ENCODE measurements at places on chromosomes 11 and 22.
A peak's percentile ranks its signal among the peaks of the same experiment; 100 is the strongest.

DNA sequence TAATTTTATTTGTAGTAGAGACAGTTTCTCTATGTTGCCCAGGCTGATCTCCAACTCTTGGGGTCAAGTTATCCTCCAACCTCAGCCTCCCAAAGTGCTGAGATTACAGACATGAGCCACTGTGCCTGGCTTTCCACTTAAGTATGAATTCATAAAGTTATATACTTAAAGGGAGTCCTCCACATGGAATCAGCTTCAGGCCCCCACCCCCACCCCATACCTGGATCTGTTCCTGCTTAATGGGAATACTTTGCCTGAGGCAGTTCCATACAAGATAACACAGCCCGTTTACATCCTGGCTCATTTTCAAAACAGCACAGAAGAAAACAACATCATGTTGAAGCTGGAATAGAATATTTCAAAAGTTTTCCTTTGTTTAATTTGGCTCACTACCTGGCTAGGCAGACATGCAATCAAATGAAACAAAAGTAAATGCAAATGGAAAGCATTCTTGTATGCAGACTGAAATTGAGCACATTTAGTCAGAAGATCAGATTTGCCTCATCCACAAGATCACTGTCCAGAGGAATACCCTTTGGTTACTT lies 82.4 kb downstream of the FAT3 start:
- DNase-seq, result no peak

DNA sequence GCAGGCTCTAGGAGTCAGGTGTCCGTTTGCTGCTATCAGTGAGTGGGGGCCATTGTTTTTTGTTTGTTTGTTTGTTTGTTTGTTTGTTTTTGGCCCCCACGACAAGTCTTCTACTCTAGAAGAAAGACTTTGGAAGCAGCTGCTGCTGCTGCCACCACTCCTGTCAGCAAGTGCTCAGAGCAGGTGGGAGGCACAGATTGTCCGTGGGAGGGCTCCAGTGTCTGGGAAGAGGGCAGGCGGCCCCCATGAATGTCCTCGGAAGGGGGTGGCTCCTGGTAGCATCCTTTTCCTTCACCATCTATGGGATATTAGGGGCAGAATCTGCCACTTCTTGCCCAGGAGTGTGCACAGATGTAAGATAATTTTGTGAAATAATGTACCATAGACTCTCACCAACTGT lies 37.8 kb upstream of the YWHAH start:
- DNase-seq, result no peak

DNA sequence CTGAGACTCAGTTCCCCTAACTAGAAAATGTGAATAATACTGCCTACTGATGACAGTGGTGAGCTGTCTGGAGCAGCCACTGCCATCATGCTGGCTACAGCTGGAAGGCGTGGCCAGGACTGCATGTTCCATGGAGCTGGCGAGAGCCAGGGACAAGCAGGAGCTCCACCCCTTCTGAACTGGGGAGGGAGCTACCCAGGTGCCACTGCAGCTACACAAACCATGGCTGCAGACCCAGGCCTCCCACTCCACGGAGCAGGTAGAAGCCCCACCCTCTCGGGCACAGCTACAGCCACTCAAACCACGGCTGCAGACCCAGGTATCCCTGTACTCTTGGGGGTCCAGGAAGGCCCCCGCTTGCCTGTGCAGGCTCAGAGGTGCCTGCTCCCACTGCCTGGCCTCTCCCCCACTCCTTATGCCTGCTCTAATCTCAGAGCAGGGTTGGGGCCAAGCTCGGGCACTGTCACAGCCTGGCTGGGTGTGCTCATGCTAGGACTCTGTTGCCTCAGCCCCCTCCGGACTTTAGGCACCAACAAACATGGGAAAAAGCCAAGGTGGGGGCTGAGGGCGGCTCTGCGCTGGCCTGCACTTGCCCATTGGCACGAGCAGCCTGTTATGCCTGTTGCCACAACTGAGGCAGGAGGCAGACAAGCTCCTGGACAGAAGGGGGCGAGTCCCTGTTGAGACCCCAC lies 51.7 kb downstream of the RAB30 start:
- no peak for DNase-seq

- no peak for DNase-seq
These were observed 836.0 kb downstream of the JRKL start for GRCh38 chr11:97225794-97226193.

- peak; percentile 80 for DNase-seq
These were observed 10.3 kb upstream of the MB start for GRCh38 chr22:35627267-35628041.

GRCh38 chr11:4636962-4637661 lies at the start of gene OR51D1:
Gene OR51D1, plus strand, starts transcription at chr11:4637477. Its CDS starts 2,314 bp downstream, at chr11:4639791.
- DNase-seq, result peak; percentile 88

GRCh38 chr22:16601437-16602223 lies 9.0 kb upstream of the CCT8L2 start:
- no peak for DNase-seq

DNA sequence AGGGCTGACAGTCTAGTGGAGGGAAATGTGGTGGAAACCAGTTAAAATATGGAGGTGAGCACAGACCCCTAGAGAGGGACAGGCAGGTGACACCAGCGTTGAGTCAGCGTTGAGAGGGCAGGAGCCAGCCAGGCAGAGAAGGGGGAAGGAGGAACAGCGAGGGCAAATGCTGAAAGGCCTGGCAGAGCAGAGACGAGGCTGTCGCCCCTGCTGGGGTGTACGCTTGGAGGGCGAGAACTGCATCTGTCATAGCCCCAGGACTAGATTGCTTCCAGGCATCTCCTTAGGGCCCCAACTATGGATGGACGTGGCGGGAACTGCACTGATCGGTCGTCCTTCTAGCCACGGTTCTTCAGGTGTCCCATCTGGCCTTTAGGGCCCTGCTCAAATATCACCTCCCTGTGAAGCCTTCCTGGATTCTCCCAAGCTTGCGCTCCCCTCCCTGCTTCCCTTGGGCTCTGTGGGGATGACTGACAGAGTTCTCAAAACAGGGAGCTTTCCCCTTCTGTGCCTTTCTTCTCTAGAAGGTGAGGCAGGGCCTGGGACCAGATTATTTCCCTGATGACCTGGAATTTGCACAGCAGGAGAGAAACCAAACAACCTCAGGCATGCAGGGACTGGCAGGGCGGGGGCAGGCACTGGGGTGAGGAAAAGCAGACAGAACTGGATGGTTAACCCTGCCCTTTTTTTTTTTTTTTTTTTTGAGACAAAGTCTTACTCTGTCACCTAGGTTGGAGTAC lies 11.1 kb downstream of the SYNGR1 start:
- no peak for DNase-seq

GRCh38 chr11:102950622-102951081 lies 4.9 kb downstream of the MMP13 start:
- DNase-seq, result no peak

DNA sequence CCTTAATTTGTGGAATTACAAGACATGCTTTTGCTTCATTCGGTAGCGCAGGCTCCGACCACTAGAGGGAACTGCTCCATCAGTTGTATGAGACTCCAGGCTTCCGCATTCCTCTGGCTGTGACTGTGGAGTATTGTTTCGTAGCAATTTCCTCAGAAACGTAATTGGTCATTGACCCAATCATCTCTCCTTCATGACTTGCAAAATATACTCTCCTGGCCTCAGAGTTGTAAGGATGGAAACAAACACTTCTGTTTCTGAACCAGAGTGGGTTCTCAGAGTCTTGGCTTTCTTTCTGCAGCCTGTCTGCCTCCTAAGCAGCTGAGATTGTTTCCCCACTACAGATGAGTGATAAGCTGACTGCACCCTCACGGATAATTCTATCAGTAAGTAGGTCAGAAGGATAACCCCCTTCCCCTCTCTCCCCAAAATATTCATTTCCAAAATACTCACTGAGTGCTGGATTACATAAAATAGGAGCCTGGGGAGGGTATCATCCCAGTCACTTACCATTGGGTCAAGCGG lies 146.8 kb upstream of the ZC3H12C start:
- peak; percentile 77 for DNase-seq

DNA sequence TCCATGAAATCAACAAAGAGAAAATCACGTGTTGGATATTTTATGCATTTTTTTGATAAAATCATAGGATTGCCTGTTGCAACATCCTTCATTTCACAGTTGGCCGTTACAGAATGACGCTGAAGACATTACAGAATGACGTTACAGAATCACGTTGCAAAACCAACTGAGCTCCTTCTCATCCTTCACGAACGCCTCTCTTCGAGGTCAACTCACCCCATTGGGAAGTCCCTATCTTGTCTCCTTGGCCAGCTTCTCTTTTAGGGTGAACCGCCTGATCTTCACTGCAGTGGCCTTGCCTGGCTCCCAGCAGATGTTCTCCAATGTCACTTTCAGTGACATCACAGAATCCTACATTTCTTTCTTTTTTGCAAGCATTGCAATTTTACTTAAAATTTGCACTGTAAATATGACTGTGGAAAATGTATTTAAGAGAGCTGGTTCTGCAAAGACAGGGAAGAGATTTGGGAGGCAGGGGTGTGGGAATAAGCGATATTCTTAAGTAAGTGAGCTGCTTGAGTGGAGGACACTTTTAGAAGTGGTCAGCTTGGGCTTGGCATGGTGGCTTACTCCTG lies 5.1 kb downstream of the KRTAP5-7 start:
- no peak for DNase-seq

GRCh38 chr11:66346476-66347424 lies 679 bp downstream of the B4GAT1 start:
- no peak for DNase-seq

DNA sequence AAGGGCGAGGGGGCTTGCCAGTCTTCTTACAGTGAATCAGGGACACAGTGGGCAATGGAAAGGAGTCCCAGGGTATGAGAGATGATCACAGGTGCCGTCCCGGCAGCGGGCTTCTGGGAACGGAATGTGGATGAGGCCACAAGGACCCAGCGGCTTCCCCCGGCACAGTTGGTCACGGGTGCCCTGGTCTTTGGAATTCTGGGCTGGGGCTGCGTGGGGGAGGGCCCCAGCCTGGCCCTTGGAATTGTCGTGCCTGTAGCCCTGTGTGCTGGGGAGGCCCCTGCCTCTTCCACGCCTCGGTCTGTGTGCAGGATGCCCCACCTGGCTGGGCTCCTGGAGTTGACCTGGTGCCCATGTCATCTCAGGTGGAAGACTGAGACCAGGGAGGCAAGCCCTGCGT lies 76.6 kb downstream of the FBLN1 start:
- no peak for DNase-seq

GRCh38 chr11:120771551-120772060 lies 252.3 kb upstream of the TBCEL start:
- DNase-seq, result no peak

DNA sequence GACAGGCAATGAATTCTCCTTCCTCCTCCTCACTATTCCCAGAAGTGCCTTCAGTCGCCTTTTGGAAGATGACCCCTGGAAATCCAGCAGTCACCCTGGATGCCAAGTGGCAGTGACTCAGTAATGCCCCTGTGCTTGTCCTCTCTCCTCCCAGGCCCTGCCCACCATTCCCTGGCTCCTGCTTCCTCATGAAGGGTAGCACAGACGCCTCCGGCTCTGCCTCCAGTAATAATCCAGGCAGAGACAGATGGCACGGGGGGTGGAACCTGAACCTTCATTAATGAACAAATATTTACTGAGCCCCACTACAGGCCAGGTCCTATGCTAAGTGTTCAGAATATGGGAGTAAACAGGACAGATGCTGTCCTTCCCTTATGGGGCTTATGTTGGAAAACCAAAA lies 23.2 kb downstream of the SYT13 start:
- no peak for DNase-seq

GRCh38 chr22:45632791-45633515 lies 38.7 kb upstream of the ATXN10 start:
- DNase-seq, result no peak

- peak; percentile 59 for DNase-seq
These were observed 8.9 kb downstream of the TOM1 start for GRCh38 chr22:35308480-35309021.

DNA sequence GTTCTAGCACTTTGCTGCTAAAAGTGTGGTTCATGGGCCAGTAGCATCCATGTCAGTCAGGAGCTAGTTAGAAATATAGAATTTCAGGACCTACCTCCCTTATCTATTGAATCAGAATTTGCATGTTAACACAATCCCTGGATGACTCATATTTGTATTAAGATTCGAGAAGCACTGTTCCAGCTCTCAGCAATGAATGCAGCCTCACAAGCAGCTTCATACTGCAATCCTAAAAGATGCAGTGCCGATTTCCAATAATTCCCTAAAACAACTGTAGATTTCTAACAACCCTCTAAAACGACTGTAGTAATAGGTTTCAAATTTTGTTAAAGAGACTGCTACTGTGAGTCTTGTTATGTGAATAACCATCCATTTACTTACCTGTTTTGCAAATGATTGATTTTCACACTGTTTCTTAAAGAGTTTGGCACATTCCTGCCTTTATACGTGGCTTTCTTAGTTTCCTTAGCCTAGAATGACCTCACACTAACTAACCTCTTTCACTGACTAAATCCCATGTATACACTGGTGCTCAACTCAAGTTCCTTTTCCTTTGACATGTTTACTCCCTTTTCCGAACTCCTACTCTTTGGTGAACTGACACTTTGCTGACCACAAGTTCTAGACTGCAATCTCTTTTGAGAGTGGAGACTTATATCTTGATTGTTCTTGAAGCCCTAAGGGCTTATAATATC lies 511.8 kb downstream of the METTL15 start:
- DNase-seq, result no peak

- no peak for DNase-seq
These were observed 58.9 kb downstream of the FLRT1 start for GRCh38 chr11:64094463-64095260.

- no peak for DNase-seq
These were observed 454.3 kb upstream of the KIRREL3 start for GRCh38 chr11:127454856-127455255.

GRCh38 chr11:127308291-127308690 lies 307.7 kb upstream of the KIRREL3 start:
- no peak for DNase-seq

GRCh38 chr11:60913793-60914632 lies at the start of gene TMEM109:
Gene TMEM109, plus strand, starts transcription at chr11:60914158. Its CDS starts 5,536 bp downstream, at chr11:60919694.
- peak; percentile 95 for DNase-seq

- DNase-seq, result no peak
These were observed 118.9 kb downstream of the PLEKHA7 start for GRCh38 chr11:16895306-16895705.

DNA sequence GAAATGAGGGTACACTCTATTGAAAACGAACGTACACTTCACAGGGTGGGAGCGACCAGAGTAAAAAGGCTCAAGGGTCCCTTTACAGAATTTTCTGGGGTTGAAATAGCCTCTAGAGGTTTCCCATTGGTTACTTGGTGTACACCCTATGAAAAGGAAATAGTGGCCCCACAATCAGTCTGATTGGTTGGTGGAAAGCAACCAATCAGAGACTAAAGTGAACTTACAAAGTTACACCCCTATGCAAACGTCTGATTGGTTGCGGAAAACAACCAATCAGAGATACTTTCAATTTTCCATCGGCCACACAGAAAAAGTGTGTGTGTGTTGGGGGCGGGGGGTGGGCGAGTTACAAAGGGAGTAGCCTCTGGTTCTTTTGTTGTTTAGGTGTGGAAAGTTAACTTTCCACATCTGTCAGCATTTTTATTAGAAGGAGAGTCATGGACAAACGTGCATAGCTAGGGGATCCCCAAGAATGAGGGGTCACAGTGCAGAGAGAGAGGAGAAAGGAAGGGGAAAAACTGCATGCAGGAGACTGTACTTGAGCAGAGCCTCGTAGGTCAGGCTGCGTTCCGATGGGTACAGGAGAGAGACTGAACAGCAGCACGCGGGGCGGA lies 1152.1 kb downstream of the TBC1D22A start:
- no peak for DNase-seq
